ENCODE measurements at places on chromosomes 1 and 21.
A peak's percentile ranks its signal among the peaks of the same experiment; 100 is the strongest.

GRCh38 chr1:36534711-36535412 is 52.1 kb upstream of the CSF3R start:
- no peak for DNase-seq

DNA sequence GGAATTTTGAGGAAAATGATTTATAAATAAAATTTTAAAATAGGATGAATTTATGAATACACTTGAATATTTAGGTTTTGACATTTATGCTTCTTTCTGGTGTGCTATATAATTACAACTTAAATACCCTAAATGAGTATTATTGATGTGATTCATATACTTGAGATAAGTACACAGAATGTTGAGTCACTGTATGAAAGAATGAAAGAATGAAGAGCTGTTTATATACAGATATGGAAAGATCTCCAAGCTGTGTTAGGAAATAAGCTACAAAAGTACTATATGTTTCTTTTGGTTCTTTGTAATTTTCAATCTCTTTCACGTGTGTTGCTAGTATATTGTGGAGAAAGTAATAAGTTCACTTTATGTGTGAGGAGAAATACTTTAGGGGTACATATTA is 147.2 kb downstream of the RASAL2 start:
- DNase-seq = peak; percentile 47

- no peak for DNase-seq
These were observed 23.1 kb upstream of the TRAF3IP3 start for GRCh38 chr1:209732725-209733124.

DNA sequence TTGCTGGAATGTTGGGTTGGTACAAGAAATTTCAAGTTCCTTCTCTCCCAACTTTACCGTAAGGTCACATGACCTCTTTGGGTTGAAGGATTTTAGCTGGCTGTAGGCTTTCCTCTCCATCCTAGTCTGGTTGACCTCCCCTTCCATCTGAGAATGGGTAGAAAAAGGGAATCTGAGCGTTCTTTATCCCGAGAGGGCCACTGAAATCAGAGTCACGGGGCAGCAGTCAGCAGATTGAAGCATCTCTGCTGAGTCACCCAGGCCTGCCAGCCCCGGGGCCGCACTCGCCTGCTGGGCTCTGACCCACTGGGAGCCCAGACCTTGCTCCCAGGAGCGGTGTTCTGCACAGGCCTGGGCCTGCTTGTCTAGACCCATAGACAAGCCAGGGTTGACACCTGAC is 31.0 kb downstream of the TMCC2 start:
- peak; percentile 40 for DNase-seq

GRCh38 chr1:184836934-184837895 is 82.6 kb upstream of the EDEM3 start:
- no peak for DNase-seq

GRCh38 chr1:233725423-233725822 is 111.5 kb downstream of the KCNK1 start:
- no peak for DNase-seq

DNA sequence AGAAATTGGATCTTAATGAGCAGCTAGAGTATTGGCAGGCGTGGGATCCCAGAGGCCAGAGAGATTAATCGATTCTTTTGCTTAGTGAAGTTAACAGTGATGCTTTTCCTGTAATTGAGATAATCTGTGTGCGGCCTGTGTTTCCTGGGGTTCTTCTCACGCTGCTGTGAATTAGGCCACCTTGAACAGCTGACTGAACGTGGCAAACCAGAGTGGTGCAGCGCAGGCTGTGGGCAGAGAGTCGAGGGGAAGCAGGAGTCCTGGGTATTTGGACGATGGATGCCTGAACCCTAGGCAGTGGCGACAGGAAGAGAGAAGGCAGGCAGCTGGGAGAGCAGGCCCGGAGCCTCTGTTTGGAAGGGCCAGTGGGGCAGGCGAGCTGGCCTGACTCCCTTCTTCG is 51.7 kb downstream of the RYR2 start:
- DNase-seq = no peak

DNA sequence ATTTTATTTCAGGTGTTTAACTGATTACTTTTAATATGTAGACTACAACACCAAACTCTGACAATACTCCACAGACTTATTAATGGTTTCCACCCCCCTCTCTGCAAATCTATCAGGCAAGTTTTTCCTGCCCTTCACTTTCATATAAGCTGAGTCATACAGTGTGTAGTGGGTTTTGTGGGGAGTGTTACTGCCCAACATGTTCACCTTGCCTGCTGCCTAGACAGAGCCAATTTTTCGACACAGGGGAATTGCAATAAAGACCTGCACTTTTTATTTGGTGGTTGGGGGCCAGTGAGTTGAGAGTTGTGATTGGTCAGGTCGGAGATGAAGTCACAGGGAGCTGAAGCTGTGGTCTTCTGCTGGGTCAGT is 119.7 kb downstream of the PPIAL4G start:
- DNase-seq = no peak

GRCh38 chr1:166032572-166033371 is 134.0 kb downstream of the FAM78B start:
- no peak for DNase-seq

DNA sequence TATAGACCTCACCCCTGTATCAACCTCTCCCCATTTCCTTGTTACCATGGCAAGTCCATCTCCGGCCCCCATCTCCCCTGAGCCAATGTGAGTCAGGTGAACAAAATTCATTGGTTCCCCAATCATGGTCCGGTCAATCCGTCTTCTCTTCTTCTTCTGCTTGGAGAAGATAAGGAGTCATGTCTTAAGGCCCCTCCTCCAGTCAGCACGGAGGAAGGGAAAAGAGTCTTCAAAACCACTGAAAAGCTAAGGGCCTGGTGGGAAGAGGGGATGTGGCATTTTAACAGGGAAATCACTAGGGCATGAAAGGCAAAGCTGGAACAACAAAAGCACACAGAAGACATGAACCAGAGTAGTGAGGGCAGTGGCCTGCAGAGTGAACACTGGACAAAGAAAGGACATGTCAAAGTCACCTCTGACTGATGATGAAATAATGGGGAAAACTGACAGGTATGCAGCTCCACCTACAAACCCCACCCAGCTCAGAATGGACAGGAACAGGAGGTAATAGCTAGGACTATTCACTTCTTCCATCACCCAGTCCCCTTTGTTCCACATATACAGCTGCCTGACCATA is 4.4 kb downstream of the CDC42SE1 start:
- DNase-seq = no peak

DNA sequence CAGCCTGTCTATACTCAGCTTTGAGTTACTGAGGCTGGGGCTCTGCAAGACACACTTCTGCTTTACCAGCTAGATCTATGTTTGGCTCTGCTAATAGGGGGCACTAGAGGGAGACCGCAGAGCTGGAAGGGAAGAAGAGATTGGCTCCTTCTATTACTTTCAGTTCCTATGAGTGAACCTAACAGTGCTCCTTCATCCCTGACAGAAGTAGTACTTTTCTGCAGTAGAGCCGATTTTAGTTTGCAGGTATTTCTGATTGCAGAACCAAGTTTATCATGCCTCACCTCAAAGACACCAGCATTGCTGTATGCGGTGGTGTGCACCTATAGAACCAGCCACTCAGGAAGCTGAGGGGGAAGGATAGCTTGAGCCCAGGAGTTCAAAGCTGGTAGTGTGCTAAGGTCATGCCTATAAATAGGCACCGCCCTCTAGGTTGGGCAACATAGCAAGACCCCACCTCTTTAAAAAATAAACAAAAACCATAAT is 5.7 kb upstream of the ZDHHC18 start:
- no peak for DNase-seq

GRCh38 chr1:11770011-11770410 is 8.0 kb downstream of the C1orf167 start:
- DNase-seq = peak; percentile 41

GRCh38 chr1:44568128-44568900 is 106.0 kb downstream of the TMEM53 start:
- no peak for DNase-seq

DNA sequence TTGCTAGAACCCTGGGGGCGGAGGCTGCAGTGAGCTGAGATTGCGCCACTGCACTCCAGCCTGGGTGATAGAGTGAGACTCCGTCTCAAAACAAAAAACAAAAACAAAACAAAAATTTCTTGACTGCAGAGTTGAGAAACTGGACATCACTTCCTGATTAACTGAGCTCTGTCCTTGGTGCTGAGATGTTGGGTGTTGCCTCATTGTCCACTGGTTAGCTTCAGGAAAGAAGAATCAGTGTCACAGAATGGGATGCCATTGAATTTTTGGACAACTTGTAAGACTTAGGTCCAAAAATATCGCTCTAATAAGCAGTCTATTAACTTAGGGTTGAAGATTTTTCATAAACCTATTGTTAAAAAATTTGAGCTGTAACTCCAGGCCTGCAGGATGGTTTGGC is 23.8 kb upstream of the KCNA10 start:
- DNase-seq = peak; percentile 48

- no peak for DNase-seq
These were observed 26.9 kb upstream of the NKAIN1 start for GRCh38 chr1:31266547-31266946.

DNA sequence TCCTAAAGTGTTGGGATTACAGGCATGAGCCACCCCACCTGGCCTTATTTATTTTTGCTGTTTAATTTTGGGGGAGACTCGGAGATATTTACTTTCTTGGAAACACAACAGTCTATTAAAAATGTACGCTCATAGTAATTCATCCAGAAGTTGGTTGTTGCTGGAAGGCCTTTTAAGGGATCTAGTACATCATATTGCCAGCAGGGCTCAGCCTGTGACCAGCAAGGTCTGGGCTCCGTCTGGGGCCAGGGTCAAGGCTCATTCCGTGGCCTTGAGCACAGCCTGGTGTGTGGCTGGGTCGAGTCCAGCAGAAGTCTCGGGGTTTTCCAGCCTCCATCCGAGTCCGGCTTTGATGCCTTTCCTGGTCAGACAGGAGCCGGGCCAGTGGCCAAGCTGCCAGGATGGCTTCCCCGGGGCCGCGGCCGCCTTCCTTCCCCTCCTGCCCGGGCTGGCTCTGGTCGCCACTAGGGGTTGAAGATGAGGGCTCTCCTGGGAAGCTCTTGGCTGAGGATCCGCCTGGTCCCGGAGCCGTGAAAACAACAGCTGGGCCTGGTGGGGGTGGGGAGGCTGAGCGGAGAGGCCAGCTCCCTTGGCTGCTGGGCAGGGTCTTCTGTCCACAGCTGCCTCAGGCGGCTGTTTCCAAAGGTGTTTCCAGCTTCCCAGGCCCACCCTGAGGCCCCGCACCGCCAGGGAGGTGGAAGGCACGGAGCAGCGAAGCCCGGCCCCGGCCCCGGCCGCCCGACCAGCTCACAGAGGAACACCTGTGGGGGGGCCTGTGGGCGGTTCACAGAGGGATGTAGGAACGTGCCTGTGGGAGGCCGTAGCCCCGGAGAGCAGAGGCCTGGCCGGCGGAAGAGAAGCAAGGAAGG is 5.1 kb upstream of the VWA1 start:
- peak; percentile 60 for DNase-seq

- DNase-seq = no peak
These were observed 234.3 kb downstream of the CAMTA1 start for GRCh38 chr1:7019510-7019909.

GRCh38 chr1:19034721-19035120 is 78.2 kb upstream of the IFFO2 start:
- no peak for DNase-seq

DNA sequence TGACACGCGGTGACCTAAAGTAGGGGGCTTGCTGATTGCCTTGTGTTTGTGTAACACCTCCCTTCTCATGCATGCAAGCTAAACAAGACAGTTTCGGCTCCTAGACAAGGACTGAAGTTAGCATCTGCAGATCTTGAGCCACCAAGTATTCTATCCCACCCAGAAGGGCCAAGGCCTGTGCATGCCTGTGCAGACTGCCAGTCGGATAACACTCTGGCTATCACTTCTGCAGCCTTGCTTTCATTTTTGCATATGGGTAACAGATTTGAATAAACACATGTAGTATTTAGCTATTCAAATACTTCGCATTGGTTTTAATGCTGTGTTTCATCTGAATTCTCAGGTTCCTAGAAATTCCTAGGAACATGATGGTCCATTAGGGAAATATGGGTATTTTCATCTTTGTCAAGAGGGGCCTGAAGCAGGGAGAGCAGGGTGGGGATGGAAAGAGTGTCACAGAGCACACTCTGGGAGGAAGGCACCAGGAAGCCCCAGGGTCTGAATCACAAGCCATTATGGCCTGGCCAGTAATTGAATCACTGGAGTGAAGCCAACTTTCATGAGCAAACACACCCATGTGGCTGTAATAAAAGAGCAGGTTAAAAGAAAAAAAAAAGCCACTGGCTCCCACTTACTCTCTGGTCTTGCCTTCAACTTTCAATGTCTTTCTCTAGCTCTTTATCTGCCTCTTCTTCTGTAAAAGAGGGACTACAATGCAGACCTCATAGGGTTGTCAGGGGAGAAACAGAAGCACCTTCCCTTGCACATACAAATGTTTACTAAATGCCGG is 28.3 kb downstream of the GADD45A start:
- DNase-seq = peak; percentile 77

GRCh38 chr1:165954940-165955339 is 127.5 kb downstream of the UCK2 start:
- DNase-seq = peak; percentile 88

DNA sequence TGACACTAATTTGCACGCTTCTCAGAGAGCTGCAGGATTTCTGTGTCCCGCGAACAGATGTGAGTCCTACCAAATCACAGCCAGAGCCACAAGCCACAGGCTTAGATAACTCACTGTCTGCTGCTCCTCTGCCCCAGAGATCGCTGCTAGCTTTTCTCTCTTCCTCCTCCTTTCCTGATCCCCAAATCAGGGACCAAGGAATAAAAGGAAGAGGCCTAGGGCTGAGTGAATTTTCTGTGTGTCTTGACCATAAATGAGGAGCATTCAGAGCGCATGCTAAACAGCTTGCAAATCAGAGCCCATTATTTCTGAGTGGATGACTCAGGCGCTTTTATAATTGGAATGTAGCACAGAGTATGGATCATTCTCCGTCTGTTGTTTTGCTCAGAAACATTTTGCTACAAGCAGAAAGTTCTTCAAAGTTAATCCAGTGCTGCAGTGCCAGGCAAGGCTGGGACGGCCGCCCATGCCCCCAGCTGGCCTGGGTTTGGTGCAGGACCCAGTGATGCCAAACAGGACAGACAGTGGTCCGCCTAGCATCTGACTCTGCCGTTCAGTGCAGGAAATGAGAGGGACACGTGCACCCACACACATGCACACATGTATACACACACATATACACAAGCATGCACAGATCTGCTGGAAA is 38.2 kb downstream of the KCNAB2 start:
- peak; percentile 30 for DNase-seq

GRCh38 chr1:238451781-238452310 is 561.1 kb upstream of the ZP4 start:
- no peak for DNase-seq

- peak; percentile 97 for DNase-seq
These were observed 12.3 kb downstream of the PHLDA3 start for GRCh38 chr1:201456499-201457309.

DNA sequence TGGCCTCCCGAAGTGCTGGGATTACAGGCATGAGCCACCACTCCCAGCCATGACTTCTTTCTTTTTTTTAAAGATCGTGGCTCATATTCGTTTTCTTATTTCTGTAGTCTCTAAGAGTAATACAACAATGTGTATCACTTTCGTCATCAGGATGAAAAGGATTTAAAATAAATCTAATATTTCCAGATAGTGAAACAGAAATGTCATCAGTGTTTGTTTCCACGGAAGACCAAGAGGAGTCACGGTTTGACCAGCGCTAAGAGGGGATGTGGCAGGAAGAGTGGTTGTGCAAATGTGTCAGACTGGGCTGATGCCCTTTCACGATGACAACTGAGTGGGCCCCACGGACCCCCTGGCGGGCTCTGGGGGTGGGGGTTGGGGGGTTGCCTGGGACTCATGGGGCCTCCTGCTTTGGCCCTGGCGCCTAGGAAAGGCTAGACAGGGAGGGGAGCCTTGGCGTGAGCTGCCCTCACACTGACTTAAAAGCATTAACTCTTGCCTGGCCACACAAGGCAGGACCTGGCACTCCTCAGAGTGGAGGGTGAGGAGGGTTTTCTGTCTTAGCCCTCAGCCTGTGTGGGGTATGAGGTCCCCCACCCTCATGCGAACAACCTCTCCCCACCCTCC is 8.4 kb downstream of the SOX13 start:
- DNase-seq = no peak
